ENCODE measurements at places on chromosomes 4 and X.

- no peak for DNase-seq
Measured at GRCh38 chrX:63658920-63659319, 126.1 kb downstream of the ARHGEF9 start.

- DNase-seq = no peak
Measured at GRCh38 chr4:165367040-165367439, 11.8 kb upstream of the CPE start.

DNA sequence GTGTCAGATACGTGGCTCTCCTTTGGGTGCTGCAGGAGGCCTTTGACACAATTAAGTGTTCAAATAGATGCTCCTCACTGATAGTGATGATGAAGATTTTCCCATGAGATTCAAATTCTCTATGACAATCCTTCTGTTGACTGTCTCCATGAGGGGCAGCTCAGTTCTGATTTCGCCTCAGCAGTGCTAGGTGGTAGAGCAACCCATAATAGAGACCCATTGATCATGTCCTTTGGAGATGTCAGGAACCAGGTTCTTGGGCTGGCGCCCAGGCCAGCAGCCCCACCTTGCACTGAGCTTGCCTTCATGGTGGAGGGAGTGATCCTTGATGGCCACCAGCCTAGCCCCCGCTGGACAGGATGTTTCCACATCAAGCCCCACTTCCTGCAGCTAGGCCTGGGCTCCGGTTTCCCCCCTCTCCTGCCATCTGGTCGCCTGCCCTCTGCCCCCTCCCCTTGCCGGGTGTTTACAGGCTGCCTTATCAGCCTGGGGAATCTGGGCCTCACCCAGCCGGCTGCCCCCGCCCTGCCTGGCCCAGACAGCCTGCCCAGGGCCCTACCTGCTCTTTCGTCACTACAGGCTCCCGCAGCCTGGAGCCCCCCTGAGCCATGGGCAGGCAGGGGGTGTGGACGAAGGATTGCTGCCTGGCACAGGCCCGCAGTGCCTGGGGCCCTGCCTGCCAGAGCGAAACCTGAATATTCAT lies 12.6 kb downstream of the ELF4 start:
- DNase-seq = peak; percentile 74

DNA sequence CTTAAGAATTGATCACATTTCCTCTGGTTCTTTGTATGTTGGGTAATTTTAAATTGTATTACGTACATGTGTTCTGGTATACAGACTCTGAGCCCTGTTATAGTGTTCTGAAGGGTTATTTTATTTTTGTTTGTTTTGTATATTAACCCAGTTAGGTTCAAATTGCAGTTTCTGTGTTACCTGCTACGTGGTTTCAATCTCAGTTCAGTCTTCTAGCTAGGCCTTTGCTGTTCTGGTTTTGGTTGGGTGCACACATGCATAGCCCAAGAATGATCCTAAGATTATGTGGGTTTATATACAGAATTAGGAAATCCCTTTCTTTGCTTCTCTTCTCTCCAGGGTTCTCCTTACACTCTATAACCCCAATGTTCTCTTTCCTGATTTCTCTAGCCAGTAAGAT lies 161.0 kb downstream of the PPP1R2C start:
- DNase-seq = no peak

DNA sequence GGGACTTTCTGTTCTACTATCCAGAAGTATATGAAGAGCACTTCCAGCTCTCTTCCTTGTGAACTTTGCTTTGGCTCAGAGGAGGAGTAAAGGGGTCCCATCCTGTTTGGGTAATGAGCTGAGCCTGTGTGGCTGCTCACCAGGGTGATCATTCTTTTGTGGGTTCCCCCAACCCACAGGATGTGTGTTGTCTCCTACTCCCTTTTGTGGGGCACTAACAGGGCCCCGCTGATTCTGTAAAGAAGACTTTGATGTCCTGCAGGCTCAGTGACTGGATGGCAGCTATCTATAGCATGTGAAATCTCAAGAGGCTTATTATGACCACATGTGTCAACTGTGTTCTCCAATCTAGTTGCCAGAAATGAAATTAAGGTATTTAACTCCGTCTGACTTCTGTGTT lies 40.8 kb downstream of the ZNF518B start:
- DNase-seq = no peak

- DNase-seq = no peak
Measured at GRCh38 chrX:69287095-69287494, 121.8 kb upstream of the PJA1 start.

GRCh38 chr4:168504526-168504925 lies 7.7 kb downstream of the PALLD start:
- DNase-seq = no peak

- DNase-seq = no peak
Measured at GRCh38 chrX:93591398-93591797, 82.0 kb downstream of the NAP1L3 start.
